A673 (cell line): ENCODE measurements at places on chromosomes 16 and 17.

- no peak overlapping the region for H3K27ac ChIP-seq
- H3K27me3 ChIP-seq: no peaks in the 10 kb centered on the region
- H3K36me3 ChIP-seq: peaks cover 64% of the 10 kb centered on the region
- H3K4me3 ChIP-seq: no peak overlapping the region
- DNase-seq: no peak
These were observed 4.4 kb downstream of the CDK5RAP3 start for GRCh38 chr17:47975189-47975822.

DNA sequence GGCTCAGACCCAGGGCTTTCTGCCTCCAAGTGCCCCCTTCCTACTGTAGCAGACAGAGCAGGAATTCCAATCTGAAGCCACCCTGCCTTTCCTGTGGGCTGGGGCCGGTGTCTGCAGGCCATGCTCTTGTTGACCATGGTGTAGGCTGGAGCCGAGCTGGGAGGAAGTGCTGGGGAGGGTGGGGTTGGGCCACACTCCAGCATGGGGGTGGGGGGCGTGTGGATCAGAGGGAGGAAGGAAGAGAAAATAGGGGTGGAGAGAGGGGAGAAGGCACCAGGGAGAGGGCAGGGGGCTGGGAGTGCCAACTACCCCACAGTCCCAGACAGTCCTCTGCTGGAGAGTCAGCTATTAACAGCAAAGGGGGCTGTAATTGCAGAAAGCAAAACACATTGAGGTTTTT, 54.3 kb upstream of the JPH3 start:
- DNase-seq: no peak
- no peaks in the 10 kb centered on the region for H3K27me3 ChIP-seq
- no peaks in the 10 kb centered on the region for H3K36me3 ChIP-seq
- no peak overlapping the region for H3K4me3 ChIP-seq
- H3K4me1 ChIP-seq: no peaks in the 10 kb centered on the region
- no peak overlapping the region for H3K27ac ChIP-seq

GRCh38 chr16:46812781-46813540, 18.0 kb downstream of the C16orf87 start:
- peaks cover 7% of the 10 kb centered on the region for H3K4me1 ChIP-seq
- no peak overlapping the region for H3K27ac ChIP-seq
- H3K27me3 ChIP-seq: no peaks in the 10 kb centered on the region
- peaks cover 14% of the 10 kb centered on the region for H3K36me3 ChIP-seq
- no peak for DNase-seq

DNA sequence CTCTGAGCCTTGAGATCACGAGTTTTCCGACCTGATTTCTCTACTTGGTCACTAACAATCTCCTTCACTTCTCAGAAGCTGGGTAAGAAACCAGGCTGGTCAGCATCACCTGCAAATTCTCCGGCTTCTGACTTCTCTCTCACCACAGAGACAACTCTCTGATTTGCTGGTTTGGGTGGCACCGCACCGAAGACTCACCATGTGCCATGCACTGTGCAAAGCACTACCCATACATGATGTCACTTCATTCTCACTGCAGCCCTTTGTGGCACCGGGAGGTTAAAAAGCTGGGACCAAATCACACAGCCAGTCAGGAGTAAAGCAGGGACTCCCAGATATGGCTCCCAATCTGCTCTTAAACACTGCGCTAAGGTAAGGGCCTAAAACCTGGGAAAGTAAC, 647 bp downstream of the VAC14 start:
- no peaks in the 10 kb centered on the region for H3K36me3 ChIP-seq
- peaks cover 8% of the 10 kb centered on the region for H3K4me1 ChIP-seq
- DNase-seq: no peak
- H3K27me3 ChIP-seq: peaks cover 7% of the 10 kb centered on the region
- H3K27ac ChIP-seq: peak overlapping the region; percentile 67
- peak overlapping the region; percentile 81 for H3K4me3 ChIP-seq

- no peaks in the 10 kb centered on the region for H3K27me3 ChIP-seq
- no peak overlapping the region for H3K27ac ChIP-seq
- no peak for DNase-seq
- no peak overlapping the region for H3K4me3 ChIP-seq
- no peaks in the 10 kb centered on the region for H3K4me1 ChIP-seq
- H3K36me3 ChIP-seq: no peaks in the 10 kb centered on the region
These were observed 295.5 kb downstream of the CDH11 start for GRCh38 chr16:64826374-64826773.

GRCh38 chr17:7956228-7956965, 24.4 kb downstream of the CNTROB start:
- H3K27me3 ChIP-seq: no peaks in the 10 kb centered on the region
- DNase-seq: no peak
- no peaks in the 10 kb centered on the region for H3K36me3 ChIP-seq
- no peak overlapping the region for H3K4me3 ChIP-seq

- peak overlapping the region; percentile 39 for H3K27ac ChIP-seq
- no peak overlapping the region for H3K4me3 ChIP-seq
- H3K27me3 ChIP-seq: no peaks in the 10 kb centered on the region
These were observed 14.3 kb downstream of the SLC16A3 start for GRCh38 chr17:82242977-82243647.

- H3K27me3 ChIP-seq: no peaks in the 10 kb centered on the region
- H3K27ac ChIP-seq: no peak overlapping the region
- H3K36me3 ChIP-seq: no peaks in the 10 kb centered on the region
- no peak overlapping the region for H3K4me3 ChIP-seq
These were observed 9.7 kb downstream of the RHBDF2 start for GRCh38 chr17:76491271-76492122.
